ENCODE measurements at places on chromosomes 6 and 20. TPM values are rescaled to one million over a fixed set of nuclear protein-coding genes. Genes with fewer than 3 reads are reported as not detected.
A peak's percentile ranks its signal among the peaks of the same experiment; 100 is the strongest.

- no peak for DNase-seq
Measured at GRCh38 chr20:17884307-17885003, 84.1 kb downstream of the SNX5 start.

GRCh38 chr20:623704-624103, 13.6 kb upstream of the TCF15 start:
- no peak for DNase-seq

DNA sequence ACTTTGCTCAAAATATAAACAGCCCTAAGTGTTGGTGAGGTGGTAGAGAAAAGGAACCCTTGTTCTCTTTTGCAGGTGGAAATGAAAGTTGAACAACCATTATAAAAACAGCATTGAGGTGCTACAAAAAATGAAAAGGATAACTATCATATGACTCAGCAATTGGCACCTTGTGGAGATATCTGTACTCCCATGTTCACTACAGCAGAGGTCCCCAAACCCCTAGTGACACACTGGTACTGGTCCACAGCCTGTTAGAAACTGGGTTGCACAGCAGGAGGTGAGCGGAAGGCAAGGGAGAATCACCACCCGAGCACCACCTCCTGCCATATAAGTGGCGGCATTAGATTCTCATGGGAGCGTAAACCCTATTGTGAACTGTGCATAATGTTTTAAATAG, 267.4 kb upstream of the THEMIS start:
- no peak for DNase-seq

- DNase-seq, result no peak
Measured at GRCh38 chr20:23277316-23277715, 73.3 kb upstream of the NXT1 start.

DNA sequence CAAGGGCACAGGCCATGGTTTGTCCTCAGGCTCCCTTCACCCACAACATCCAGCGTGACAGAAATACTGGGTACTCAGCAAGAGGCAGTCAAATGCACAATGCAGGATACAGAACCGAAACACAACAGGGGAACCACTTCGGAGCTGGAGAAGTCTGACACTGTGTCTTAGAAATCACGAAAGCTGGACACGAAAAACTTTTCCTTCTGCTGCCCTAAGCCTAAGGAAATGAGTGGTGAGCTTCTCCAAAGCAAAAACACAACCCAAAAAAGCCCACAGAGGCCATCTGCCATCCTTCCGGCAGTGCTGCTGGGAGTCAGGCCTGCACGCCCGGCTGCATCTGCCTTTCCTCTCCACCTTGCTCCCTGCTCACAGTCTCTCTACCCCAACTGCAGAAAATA, 106.3 kb downstream of the SLC23A2 start:
- DNase-seq, result no peak

GRCh38 chr6:169841907-169842606, 90.6 kb downstream of the ERMARD start:
- no peak for DNase-seq

DNA sequence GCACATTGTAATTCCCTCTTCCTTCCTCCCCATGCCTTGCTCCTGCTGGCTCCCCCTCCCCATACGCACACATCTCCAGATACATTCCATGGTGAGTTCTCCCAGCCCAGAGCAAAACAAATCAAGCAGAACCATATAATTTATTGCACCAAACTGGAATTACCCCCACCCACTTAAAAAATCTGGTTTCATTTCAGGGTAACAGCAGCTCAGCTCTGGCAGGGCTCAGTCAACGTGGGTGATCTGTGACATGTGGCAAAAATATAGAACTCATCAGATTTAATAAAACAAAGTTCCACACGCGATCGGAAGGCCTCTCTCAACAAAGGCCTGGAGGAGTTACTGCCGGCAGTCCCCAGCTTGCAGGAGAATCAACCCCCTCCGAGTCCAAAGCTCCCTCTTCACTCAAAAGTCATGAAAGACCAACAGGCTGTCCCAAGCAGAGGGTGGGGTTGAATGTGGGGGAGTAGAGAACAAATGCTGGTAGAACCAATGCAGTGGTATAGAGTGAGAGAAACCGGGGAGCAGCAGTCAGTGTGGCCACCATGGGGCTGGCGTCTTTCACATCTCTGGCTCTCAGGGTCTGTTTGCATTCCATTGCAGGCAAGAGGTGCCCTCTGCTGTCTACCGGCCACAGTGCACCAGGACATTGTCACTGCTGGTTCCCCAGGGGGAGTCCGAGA, 323.3 kb upstream of the NT5E start:
- no peak for DNase-seq

DNA sequence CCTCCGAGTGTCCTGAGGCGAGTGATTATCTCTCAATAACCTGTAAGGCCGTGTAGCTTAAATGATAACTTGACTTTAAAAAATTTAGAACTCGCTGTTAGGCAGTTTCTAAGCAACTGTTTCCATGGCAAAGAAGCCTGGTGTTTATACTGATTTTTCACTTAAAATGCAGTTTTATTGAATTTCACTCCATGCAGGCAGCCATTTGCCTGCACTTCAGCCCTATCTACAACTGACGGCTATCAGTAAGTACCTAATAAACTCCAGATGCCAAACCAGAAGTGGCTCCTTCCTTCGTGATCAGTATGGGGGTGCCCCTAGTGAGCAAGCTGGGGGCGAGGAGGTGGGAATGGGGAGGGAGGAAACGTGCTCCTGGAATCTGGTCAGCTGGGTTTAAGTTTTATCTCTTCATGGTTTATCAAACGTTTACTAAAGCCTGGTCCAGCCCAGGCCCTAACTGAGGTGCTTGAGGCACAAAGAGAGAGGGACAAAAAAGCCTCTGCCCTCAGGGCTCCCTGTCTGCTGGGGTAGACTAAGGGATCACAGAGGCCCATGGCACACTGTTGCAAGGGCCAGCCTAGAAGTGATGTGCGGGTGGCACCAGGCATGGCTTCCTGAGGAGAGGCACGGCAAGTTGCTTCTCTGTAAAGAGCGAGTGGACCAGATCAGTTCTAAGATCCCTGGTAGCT, 45.5 kb downstream of the TTI1 start:
- DNase-seq, result no peak

GRCh38 chr20:14953736-14954135, 616.3 kb upstream of the FLRT3 start:
- DNase-seq, result no peak

GRCh38 chr20:58717278-58718091, 24.9 kb downstream of the NPEPL1 start:
- no peak for DNase-seq

- no peak for DNase-seq
Measured at GRCh38 chr6:156956286-156956685, 179.1 kb downstream of the ARID1B start.

- DNase-seq, result peak; percentile 90
Measured at GRCh38 chr6:56370561-56371211, 123.3 kb upstream of the COL21A1 start.

- DNase-seq, result no peak
Measured at GRCh38 chr6:106763361-106763760, 134.0 kb downstream of the QRSL1 start.

DNA sequence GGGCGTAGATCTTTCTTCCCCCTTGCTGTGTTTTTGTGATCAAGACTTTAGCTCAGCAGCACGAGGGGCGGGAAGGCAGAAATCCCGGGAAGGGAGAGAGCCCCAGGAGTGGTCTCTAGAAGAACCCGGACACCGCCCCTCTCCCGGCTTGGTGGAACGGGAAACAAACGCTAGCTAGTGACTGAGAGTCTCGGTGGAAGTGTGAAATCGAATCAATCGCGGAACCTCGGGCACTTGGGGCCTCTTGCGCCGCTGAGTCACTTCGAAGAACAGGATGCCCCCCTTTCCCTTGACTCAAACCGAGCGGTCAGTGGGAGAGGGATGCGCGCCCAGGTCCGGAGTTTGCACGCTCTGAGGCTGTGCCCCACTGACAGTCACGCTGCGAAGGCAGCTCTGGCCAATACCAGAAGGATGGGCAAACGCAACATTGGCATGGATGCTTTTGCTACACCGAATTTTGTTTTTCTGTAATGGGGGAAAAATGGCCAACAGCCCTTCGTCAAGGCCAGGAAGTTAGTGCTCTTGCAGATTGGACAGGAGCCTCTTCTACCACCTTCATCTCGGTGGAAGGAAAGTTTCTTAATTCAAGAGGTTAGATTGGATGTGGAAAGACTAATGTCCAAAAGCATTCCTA, 1.6 kb upstream of the OLIG3 start:
- no peak for DNase-seq

GRCh38 chr6:142444376-142444775, 142.6 kb downstream of the ADGRG6 start:
- no peak for DNase-seq

DNA sequence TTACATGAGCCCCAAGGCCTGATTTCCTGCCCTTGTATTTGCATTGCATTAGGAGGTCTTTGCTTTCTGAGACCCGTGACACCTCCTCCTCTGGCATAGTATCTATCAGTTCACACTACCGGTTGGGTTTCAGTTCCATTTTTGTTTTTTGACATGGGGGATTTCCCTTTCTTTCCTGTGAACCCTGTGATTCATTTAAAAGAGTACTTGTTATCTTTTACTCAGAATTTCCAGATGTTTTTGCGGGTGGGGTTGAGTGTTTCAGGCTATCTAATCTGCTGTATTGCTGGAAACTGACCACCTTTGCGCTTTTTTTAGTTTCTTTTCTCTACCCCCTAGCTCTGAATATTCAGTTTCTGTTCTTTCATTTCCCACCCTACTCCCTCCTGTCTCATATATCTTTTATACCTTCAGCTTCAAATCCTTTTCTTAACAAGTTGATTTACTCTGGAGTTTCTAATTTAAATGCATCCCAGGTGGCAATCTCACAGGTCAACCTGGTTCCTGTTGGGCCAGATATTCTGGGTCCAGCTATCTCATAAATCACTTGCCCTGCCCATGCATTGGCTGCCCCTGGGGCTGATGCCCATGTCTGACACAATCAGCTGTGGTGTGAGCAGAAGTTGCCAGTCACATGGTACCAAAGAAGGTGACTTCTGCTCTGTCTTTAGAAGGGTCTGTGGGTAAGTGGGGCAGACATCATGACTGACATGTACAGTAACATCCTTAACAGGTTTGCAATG, 14.3 kb upstream of the NCOA3 start:
- no peak for DNase-seq

- DNase-seq, result no peak
Measured at GRCh38 chr6:28407401-28407800, 7.9 kb upstream of the ZSCAN12 start.

The MACROD2 gene
- polyA plus RNA-seq, result 2.7 TPM
